Smooth muscle cell of bladder (primary cell): ENCODE measurements at places on chromosomes 1 and 21. TPM values are rescaled to one million over a fixed set of nuclear protein-coding genes. Genes with fewer than 3 reads are reported as not detected.

Gene FMO5
- total RNA-seq: 0.71 and 0.92 TPM in 2 replicates

Gene SYCP1
- not detected in 2 replicates for total RNA-seq

Gene OXCT2
- total RNA-seq: 1.7 and 4.1 TPM in 2 replicates

Gene SETSIP
- total RNA-seq: 0.09 TPM in 1 of 2 replicates, not detected in the other

Gene S100A16
- 84.3 and 106 TPM in 2 replicates for total RNA-seq

Gene PDE4DIP
- total RNA-seq: 209 and 262 TPM in 2 replicates

Gene TMEM240
- 2.1 and 3.3 TPM in 2 replicates for total RNA-seq

Gene LORICRIN
- total RNA-seq: not detected in 2 replicates

Gene AIRE
- 0.09 and 0.14 TPM in 2 replicates for total RNA-seq

Gene PEX10
- total RNA-seq: 22.9 and 26.8 TPM in 2 replicates

Gene TSACC
- not detected in 2 replicates for total RNA-seq

Gene OR2W3
- not detected in 2 replicates for total RNA-seq

Gene LRRC7
- under 0.01 TPM in 2 replicates for total RNA-seq

Gene RHD
- total RNA-seq: not detected in 2 replicates

Gene OR2T5
- total RNA-seq: not detected in 2 replicates

Gene GSTM4
- 14.8 and 18.4 TPM in 2 replicates for total RNA-seq

Gene F5
- total RNA-seq: under 0.01 TPM in 1 of 2 replicates, not detected in the other

Gene CFHR2
- total RNA-seq: not detected in 2 replicates

Gene FAM167B
- 0.28 and 0.83 TPM in 2 replicates for total RNA-seq

Gene SH2D1B
- total RNA-seq: not detected in 2 replicates

Gene TFAP2E
- under 0.01 and 0.18 TPM in 2 replicates for total RNA-seq

Gene SLC6A9
- total RNA-seq: 5.2 and 11.4 TPM in 2 replicates

Gene TEKT2
- 0.09 and 0.14 TPM in 2 replicates for total RNA-seq

Gene PGLYRP4
- not detected in 2 replicates for total RNA-seq

Gene RCAN3
- 1.8 and 3.7 TPM in 2 replicates for total RNA-seq

Gene KCNK2
- total RNA-seq: 3.1 and 11.9 TPM in 2 replicates

Gene SMYD2
- total RNA-seq: 25.9 and 32.7 TPM in 2 replicates

Gene TMEM39B
- 3.6 and 4.6 TPM in 2 replicates for total RNA-seq

Gene SPRR1B
- not detected in 2 replicates for total RNA-seq

Gene LMX1A
- not detected in 2 replicates for total RNA-seq

Gene CALML6
- total RNA-seq: 0.28 TPM in 2 replicates

Gene TCP10L
- total RNA-seq: 0.28 and 0.46 TPM in 2 replicates
